ENCODE measurements at places on chromosomes 7 and 10.

DNA sequence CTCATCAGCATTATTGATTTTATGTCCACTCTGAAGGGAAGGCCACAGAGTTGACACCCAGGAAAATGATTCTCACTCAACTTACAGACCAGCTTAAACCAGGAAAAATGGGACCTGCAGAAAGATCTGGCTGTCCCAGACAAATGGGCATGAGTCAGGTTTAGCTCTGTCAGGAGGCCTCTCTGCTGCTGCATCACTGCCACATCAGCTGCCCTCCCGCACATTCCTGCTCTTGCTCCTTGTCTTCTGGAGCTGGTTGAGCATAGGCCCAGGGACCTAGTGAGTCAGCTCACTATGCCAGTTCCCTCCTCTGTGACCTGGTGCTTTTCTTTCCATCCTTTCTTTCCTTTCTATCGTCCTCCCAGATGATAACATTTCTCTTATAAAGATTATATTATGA, 18.8 kb upstream of the SMNDC1 start:
- no peak for DNase-seq

- DNase-seq = no peak
These were observed at the start of gene GFRA1 for GRCh38 chr10:116272440-116273283. Gene GFRA1, minus strand, starts transcription at chr10:116273206. Its CDS starts 1,177 bp downstream, at chr10:116272029.

- DNase-seq = no peak
These were observed 3.3 kb downstream of the FRMPD2 start for GRCh38 chr10:48271047-48271730.

DNA sequence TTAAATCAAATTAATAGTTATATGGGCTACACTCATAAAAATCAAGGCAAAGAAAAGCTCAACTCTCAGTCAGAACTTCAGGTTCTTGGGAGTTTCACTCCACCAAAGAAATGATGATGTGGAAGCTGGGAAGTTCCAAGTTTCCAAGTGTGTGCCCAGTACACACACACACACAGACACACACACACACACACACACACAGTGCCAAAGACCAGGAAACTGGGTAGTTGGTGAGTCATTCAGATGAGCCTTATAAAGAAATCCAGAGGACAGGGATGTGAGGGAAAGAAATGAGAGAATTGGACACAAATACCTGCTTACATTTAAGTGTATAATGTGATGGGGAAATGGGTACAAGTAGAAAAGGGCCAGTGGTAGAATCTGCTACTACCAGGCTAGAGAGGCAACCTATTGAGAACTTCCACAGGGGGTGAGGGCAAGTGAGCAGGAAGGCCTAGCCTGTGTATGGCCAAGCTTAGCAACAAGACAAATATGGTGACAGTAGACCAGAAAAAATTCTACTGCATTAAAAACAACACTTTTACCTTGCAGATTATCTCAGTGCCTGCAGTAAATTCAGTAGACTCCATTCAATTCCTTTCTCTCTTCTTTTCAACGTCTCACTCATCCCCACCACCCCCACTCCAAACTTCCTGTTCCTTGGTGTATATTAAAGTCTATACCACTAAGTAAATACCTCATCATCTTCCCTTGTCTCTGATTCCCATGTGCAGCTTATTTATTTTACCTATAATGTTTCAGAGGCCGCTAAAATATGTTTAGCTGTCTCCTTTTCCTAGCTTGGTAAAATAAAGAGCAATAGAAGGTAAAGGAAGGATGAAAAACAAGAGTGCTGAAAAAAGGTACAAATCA, 95.0 kb downstream of the CABCOCO1 start:
- DNase-seq = no peak

GRCh38 chr7:154409703-154410311, 357.6 kb downstream of the DPP6 start:
- DNase-seq = no peak

- no peak for DNase-seq
These were observed 334.9 kb upstream of the KMT2E start for GRCh38 chr7:104679085-104679484.

- no peak for DNase-seq
These were observed 63.1 kb downstream of the BLNK start for GRCh38 chr10:96208271-96208670.

- no peak for DNase-seq
These were observed 6.0 kb downstream of the ALOX5 start for GRCh38 chr10:45379891-45380540.

- no peak for DNase-seq
These were observed 297.6 kb upstream of the PITRM1 start for GRCh38 chr10:3470191-3470590.

GRCh38 chr7:16695621-16696237, 49.7 kb downstream of the BZW2 start:
- DNase-seq = no peak

DNA sequence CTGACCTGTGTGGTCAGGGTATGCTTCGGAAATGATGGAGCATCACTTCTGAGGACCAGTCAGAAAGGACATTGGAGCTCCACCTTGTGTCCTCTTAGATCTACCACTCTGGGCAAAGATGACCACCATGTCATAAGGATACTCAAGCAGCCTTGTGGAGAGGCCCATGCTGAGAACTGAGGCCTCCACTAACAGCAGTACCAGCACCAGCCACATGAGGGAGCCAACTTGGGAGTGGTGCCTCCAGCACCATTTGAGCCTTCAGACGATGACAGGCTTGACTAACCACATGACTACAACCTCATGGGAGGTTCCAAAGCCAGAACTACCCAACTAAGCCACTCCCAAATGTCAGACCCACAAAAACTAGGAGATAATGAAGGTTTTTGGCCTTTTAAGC, 116.0 kb downstream of the NPTX2 start:
- DNase-seq = no peak

- DNase-seq = no peak
These were observed 45.7 kb downstream of the COL28A1 start for GRCh38 chr7:7490003-7490402.

- DNase-seq = no peak
These were observed 15.0 kb upstream of the NPS start for GRCh38 chr10:127534074-127534473.

- DNase-seq = peak; percentile 59
These were observed 2.5 kb downstream of the LFNG start for GRCh38 chr7:2521952-2522591.

GRCh38 chr10:70812814-70813213, 2.9 kb upstream of the SGPL1 start:
- DNase-seq = no peak

DNA sequence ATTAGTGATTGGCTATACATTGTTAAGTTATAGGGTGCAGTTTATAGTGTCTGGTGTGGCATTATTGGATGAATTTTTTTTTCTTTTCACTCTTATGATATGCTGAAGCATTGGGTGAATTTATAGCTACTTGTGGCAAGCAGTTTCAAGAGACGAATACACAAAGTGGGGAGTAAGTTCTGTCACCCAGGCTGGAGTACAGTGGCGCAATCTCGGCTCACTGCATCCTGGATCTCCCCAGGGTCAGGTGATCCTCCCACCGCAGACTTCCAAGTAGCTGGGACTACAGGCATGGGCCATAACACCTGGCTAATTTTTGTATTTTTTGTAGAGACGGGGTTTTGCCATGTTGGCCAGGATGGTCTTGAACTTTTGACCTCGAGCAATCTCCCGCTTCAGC, 6.3 kb upstream of the SIRT1 start:
- DNase-seq = no peak

GRCh38 chr10:132369636-132370185, 27.3 kb upstream of the PWWP2B start:
- no peak for DNase-seq

DNA sequence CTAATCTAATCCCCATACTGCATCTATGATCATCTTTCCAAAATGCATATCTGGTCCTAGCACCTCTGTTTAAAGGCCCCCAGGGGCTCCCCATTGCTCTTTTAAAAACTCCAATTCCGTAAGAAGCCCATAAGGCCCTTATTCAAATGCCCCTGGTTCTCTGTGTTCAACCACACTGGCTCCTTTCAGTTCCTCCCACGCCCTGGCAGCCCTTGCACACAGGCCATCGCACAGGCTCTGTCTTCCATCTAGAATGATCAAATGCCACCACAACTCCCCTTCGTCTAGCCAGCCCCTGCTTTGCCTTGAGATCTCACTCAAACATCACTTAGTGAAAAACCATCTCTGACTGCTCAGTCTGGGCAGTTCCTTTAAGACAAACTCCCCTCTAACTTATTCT, 112.9 kb upstream of the LYZL2 start:
- no peak for DNase-seq

DNA sequence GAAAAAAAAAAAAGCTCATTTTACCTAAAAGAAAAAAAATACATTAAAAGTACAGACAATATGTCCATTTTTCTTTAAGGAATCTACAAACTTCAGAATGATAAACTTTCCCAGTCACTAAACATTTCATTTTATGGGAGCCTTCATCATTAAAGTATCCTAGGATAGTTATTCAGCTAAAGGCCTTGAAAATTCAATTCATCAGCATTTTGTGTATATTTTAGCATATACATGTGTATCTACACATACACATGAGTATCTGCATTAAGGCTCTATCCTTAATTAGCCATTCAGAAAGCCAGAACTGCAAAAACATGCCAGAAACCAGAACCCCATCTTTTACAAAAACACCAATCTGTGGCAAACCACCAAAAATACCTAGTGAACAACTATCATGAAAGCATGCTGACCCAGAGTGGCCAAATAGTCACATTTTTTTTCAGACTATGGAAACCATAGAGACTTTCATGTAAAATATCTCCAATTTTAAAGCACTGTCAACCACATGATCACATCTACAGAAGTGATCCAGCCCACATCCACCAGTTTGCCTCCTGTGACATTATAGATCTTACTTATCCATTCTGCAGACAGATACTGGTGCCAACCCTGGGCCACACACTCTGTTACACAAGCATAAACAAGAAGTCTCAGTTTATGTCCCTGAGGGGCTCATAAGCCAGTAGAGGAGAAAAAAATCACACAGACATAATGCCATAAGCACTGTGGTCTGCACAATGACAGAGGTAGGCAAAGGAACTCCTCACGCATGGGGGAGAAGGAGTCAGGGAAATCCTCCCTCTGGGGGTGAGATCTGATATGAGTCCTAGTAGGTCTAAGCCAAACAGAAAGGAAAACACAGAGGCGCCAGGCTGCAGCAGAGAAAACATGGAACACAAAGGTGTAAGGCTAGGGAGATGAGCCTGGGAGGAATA, 79.2 kb downstream of the SRPK2 start:
- DNase-seq = no peak

GRCh38 chr7:50658696-50659095, 93.5 kb upstream of the DDC start:
- no peak for DNase-seq

All from activated gamma-delta T cell (primary cell).